Stimulated activated CD8-positive, alpha-beta memory T cell treated with anti-CD3 and anti-CD28 coated beads, Interleukin-15, amount 100 ng/mL, for 48 hours (primary cell): ENCODE measurements at places on chromosomes 3 and 15.

DNA sequence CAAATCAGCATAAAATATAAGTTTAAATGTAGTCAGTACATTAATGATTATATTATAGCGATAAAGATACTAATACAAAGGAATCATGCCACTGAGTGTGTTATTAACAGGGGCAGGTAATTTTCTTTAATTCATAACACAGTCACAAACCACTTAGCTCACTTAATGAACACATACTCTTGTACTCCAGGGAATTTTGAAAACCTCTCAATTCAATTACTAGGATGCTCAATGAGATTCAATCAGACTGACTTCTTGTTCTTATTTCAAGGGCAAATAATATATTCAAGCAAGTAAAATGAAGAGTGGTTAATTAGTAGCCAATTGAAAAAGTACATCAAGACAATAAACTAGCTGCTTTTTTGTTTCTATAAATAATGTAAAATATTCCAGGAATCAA is 5.8 kb upstream of the SUCNR1 start:
- no peak for DNase-seq

GRCh38 chr3:191269289-191270085 is 59.7 kb upstream of the CCDC50 start:
- DNase-seq, result no peak

DNA sequence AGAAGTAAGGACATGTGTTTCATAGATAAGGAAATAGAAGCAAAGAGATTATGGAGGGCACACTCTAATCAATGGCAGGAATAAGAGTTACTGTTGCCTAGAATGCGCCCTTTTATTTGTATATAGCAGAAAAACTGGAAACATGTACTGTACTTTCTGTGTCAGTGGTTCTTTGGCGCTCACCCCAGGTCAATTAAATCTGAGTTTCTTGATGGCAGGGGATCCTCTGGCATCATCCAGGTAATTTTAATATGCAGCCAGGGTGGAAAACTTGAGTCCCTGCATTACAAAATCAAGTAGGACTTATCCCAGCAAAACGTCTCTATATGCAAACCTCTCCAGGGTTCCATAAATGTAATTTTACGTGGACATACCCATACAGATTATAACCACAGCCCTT is 284.1 kb downstream of the IL5RA start:
- DNase-seq, result no peak

- DNase-seq, result no peak
These were observed 65.9 kb upstream of the TNIK start for GRCh38 chr3:171526146-171526545.

- DNase-seq, result no peak
These were observed 26.4 kb downstream of the ANXA2 start for GRCh38 chr15:60371175-60372051.

DNA sequence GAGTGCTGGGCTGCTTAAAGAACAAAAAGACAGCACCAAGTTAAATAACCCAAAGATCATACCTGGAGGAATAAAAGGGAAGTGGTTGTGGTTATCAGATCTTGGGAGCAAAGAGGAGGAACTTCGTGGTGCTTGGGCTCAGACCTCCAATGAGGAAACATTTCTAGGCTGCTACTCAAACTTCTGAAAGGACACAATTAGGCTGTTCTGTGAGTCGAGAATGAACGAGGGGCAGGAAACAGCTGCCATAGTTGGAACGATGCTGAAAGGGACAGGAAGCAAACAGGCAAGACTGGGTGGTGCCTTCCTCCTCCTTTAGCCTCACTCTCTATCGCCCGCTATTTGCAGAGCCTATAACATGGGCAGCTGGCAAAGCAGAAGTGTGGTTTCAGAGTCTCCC is 276.3 kb upstream of the ARRDC4 start:
- no peak for DNase-seq

GRCh38 chr15:70252056-70252950 is 154.6 kb upstream of the TLE3 start:
- DNase-seq, result no peak

- no peak for DNase-seq
These were observed at the start of gene IGSF10 for GRCh38 chr3:151460774-151461450. IGSF10 (minus strand) TSS chr3:151461061; CDS start chr3:151458709, 2,352 bp downstream.

- DNase-seq, result no peak
These were observed 375 bp downstream of the CLCN2 start for GRCh38 chr3:184360929-184361531.

DNA sequence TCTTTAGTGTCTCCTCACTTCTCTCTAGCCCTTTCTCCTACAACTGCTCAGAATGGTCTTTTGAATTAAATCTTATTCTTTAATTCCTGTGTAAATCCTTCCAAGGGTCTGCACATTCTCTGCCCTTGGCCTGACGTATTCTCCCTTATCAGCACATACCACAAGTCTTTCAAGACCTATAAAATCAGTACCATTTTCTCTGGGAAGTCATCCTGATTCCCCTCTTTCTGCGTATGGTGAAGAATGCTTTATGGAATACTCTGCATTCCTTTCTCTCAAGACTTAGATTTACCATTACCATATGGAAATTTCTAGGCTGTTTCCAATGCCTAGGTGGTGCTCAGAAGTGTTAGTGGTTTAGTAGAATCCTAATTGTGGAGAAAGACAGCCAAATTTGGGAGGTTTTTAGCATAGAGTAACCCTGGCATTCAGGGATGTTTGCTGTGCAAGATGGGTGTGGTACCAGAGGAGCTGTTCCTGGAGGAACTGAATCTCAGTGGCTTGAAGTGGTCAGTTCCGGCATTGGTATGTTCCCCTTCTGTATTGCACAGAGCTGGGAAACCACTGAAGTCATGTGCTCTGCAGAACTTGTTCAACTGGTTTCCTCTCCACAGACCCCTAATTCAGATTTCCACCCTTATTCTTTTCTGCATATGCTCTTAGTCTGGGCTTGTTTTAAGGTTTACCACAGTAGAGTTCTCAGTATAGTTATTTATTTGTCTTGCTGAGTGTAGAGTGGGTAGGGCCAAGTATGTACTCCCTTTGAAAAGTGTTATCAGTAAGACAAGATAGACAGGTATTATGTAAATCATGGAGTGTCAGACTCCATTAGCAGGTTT is 24.5 kb downstream of the IQGAP1 start:
- no peak for DNase-seq

DNA sequence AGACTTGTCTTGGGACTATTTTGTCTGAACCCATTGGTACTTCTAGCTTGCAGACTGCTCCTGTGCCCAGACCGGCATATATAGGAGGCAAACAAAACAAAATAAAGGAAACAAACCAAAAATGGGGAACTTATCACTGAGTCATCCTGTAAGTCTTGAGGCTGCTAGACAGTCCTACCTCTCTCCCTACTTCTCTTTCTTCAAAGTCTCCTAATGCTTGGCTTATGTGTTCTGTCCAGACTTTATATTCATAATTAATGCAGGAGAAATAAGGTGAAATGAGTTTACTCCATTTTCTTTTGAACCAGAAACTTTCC is 266.2 kb downstream of the ZNF385D start:
- DNase-seq, result no peak

DNA sequence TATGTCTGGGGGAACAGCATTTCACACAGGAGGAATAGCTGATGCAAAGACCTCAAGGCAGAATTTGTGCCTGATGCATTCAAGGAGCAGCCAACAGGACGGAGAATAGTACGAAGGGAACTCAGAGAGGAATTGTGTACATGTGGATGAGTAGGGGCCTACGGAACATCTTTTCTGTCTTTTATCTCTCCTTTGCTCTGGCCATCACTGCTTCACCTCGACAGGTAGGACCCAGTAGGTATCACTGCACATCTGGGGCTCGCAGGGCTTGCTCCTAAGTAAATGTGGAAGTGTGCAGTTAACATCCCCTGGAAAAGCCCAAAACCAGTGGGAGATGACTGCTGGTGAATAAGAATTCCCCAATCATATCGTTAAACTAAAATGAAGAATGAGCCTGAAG is 56.4 kb upstream of the POU1F1 start:
- no peak for DNase-seq

DNA sequence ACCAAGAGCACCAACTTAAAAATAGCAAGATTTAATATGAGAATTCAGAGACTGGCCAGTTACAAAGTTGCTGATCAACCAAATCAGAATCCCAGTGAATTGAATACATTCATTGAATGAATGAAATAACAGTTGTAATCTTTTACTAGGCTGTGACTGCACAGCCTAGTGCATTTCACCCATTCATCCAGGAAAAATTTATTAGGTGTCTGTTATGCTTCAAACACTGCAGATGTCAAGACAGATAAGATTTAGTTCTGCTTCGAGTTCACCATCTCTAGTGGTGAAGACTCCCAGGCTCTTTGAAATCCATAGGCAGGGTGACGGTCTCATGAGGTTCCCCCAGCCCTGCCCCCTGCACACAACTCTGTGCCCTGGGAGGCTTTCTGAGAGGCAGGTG is 28.9 kb downstream of the TGM4 start:
- DNase-seq, result no peak

DNA sequence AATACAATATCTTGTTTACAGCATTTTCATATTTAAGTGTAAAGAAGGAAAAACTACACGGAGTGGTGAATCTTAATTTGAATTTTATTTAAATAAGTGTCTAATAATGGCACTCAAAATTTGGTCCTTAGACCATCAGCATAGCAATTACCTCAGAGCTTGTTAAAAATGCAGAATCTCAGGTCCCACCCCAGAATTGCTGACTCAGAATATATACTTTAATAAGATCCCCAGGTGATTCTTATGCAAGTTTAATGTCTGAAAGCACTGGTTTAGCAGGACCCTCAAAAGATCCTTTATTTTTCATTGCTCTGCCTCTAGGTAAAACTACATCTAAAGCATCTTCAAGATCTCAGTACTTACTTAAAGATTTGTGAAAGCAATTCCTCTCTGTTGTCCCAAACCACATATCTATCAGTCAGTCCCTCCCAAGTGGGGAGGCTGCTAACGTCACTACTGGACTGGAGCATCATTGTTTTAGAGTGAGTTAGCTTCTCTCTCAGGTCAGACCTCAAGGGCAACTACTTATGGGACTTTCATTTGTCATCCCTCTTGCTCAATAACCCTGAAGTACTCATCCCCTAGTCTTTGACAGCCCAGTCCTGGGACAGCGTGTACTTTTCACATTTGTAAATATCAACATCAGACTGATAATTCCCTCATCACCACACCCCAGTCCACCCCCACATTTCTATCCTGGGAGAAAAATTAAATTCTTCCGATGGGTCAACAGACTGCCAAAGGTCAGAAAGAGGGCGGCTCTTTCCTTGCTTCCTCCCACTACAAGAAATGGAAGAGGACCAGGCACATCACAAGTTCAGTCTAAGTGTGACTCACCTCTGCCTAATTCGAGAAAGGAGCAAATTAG is 76.7 kb downstream of the CBLB start:
- DNase-seq, result no peak

GRCh38 chr3:54791501-54792156 is 136.2 kb downstream of the LRTM1 start:
- DNase-seq, result no peak

GRCh38 chr3:49805897-49806701 is 3.0 kb downstream of the INKA1 start:
- DNase-seq, result no peak

GRCh38 chr3:20878691-20879090 is 692.7 kb upstream of the SGO1 start:
- no peak for DNase-seq
